ENCODE measurements at places on chromosomes 1 and 21.

- no peak for DNase-seq
Observed at GRCh38 chr1:207352554-207352953, 31.1 kb downstream of the CD55 start.

DNA sequence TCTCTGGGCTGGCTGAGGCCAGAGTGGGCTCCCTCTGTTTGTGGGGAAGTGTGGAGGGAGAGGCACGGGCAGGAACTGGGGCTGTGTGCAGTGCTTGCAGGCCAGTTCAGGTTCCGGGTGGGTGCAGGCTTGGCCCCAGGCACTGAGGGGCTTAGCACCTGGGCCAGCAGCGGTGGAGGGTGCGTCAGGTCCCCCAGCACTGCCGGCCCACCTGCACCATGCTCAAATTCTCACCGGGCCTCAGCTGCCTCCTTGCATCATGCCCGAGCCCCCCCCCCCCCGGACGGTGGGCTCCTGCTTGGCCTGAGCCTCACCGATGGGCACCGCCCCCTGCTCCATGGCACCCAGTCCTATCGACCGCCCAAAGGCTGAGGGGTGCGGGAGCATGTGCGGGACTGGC, 26.3 kb upstream of the FCGR2A start:
- no peak for DNase-seq

DNA sequence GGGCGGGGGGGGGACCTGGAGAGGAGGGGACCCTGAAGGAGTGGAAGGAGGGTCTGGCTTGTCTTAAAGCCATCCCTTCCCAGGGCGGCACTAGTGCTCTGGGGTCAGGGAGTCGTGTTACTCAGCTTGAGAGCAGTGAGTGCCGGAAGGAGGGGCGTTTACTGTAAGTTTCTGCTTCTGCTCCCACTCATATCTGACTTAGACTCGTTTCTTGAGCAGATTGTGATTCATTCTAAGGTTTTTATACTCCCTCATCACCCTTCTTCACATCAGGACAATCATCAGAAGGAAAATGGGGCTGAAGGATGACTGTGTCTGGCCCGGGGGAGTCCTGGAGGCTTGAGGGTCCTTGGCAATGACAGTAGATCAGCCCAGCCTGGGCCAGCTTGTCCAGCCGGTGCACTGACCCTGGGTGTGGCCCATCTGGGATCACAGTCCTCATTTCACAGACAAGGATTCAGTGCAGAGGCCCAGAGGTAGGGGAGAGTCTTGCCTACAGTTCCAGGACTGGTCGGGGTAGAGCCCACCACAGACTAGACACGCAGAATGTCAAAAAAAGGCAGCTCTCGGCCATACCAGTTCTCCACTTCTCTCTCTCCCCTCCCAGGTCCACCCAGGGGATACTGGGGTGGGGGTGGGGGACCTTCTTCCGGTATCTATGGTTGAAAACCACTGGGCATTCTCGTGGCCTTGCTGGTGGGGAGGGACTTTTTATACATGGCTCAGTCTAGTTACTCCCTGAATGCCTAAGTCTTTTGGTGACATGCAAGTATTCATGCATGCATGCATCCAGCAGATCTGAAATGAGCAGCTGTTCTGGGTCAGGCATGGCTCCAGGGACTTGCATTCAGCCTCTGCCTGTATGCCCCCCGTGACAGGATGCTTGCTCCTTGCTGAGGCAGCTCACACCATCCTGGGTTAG, 5.1 kb downstream of the TNFRSF8 start:
- DNase-seq: no peak

DNA sequence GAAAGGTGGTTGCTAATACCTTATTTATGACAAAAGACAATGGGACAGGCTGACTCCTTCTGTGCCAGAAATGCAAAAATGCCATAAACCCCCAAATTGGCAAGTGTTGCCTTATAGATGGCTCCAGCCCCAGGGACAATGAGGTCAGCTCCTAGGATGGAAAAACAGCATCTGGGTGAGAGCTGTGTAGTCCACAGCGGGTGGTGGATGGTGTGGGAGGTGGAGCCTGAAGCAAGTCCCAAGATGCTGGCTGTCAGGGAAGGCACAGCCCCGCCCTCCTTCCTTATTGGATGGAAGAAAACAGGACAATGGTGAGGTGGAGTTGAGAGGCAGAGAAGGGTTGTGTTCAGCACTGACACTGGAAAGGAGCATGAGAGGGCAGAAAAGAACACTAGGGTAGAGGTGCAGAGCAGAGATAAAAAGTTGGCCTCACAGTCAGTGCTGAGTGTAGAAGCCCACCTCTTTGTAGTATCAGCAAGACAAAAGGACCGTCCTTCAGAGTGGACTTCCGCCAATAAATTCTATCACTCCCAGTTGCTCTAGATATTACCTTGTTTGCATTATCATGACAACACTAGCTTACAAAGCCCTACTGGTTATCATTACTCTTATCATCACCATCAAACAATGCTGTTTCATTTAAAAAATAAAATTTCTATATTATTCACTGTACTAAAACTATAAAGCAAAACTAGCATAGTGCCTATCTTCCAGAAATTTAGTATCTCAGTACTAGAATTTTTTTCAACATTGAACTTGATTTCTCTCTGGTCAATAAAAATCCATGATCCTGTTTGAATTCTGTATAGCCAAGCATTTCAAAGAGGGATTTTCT, 3.7 kb upstream of the SDE2 start:
- DNase-seq: no peak

- DNase-seq: no peak
Observed at GRCh38 chr1:203130358-203130985, 2.9 kb downstream of the ADORA1 start.

GRCh38 chr1:32791881-32792280, 25.3 kb downstream of the YARS1 start:
- DNase-seq: no peak

GRCh38 chr21:34877485-34878128, 171.5 kb downstream of the RUNX1 start:
- no peak for DNase-seq

DNA sequence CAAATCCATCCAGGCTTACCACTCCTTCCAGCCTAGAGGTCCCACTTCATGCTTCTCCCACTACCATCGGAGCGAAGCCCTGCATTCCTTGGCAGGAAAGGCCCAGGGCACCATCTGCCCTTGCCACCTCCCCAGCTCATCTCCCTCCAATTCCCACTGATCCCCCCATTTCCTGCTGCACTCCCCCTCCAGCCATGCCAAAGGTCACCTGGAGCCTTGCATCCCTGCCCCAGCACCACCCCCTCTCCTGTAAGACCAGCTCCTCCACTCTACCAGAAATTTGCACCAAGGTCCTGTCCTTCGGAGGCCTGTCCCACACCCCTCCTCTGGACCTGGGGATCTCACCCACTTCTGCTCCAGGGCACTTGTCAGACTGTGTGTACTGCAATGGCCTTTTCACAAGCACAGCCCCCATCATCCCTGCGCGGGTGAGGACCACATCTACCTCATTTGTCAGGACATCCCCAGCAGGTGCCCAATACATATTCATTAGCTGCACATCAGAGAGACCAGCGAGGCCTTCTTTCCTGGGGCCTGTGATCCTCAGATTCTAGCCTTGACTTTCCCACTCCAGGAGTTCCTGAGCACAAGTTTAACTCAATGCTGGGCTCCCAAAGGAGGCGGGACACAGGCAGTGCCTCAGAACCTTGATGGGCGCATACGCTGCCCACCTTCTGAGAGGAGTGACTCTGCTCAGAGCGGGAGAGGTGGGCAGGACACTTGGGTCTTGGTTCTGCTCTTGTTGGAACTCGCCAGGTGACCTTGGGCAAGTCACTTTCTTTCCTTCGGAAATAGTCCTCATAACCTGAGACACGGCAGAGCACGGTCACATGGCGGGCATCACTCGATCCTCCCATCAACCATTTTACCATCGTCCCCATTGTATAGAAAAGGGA, 49.9 kb upstream of the EDN2 start:
- DNase-seq: no peak

DNA sequence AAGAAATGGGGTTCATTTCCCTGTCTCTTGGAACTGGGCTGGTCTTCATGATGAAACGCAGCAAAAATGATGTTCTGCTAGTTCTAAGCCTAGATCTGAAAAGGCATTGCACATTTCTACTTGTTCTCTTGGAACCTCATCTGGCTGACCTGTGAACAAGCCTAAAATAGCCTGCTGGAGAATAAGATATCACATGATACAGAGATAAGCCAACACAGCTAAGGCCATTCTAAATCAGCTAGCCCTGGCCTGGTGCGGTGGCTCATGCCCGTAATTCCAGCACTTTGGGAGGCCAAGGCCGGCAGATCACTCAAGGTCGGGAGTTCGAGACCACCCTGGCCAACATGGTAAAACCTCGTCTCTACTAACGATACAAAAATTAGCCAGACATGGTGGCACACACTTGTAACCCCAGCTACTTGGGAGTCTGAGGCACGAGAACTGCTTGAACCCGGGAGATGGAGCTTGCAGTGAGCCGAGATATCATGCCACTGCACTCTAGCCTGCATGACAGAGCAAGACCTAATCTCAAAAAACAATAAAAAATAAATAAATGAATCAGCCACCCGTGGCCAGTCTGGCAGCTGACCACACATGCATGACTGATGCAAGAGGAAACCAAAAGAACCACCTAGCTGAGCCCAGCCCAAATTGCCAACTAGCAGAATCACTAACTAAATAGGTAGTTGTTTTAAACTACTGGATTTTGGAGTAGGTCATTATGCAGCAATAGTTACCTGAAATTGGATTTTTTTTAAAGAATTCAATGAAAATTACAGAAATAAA, 18.0 kb downstream of the CD244 start:
- DNase-seq: peak; percentile 37

DNA sequence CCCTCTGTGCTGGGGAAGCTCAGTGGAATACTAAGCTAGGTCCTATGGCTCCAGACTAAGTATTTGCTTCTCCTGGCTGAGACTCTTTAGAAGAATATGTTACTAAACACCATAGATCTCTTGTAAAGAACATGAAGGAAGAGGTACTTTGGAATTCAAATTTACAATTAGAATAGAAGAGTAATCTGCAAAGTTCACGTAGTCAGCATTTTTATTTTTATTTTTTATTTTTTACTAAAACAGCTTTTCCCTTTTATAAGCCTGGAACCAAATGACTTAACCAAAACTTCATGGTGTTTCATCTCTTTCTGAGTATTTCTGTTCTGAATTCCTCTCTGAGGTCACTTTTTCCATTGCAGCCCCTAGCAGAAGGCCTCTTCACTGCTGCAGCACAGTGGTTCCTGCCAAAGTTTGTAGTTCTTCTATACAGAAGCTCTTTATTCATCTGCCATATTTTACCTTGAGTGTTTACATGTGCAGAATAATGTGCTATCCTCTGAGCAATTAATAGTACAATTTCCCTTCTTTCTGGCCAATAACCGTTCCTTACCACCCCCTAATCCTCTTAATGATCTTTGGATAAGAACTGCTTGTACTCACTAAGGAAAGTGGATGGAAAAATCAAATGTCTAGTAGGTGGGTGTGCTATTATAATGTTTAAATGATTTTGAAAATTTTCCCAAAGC, 27.2 kb downstream of the TSEN15 start:
- DNase-seq: no peak

DNA sequence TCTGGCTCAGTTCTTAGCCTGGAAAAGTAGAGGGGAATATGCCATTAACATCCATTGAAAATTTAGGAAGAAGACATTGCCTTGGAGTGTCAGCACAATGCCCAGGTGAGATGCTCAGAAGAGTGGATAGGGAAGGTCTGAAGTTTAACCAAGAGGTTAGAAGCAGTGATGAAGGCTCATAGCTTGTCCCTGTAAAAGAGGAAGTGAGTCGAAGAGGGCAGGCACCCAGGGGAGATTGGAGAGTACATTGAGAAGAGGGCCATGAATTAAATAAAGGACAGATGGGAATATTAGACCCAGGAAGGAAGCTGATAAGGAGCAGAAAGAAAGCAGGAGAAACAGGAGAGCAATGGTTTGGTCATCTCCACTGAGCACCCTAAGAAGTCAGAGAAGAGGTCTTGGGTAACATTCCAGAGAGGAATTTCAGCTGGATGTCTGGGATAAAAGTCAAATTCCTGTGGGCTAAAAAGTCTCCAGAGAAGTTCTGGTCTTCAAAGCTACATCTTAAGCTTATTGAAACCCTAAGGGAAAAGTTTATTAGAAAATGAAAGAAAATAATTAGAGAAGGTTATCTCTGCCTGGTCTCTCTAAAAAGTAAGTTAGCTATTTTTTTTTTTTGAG, 17.3 kb downstream of the C8B start:
- no peak for DNase-seq

DNA sequence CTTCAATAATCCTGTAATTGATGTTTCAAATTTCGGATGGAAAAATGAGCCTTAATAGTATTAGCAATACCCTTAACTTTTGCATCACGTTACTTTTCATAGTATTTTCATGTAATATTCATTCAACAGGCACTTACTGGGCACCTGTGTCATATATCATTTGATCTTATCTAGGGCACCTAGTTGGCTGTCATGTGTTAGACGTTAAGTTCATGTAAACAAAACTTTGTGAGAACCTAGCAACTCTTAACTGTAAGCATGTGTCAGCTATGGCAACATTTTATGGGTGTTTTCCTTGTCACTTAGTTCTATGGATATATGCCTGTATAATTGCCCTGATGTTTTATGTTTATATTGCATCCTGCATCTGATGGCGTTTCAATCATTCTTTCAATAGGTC, 777 bp downstream of the LAMC2 start:
- DNase-seq: no peak

- no peak for DNase-seq
Observed at GRCh38 chr1:61782771-61783170, 40.5 kb downstream of the PATJ start.

- DNase-seq: no peak
Observed at GRCh38 chr1:245290836-245291235, 136.1 kb downstream of the KIF26B start.

- no peak for DNase-seq
Observed at GRCh38 chr21:36236052-36236730, 79.6 kb downstream of the DOP1B start.

- no peak for DNase-seq
Observed at GRCh38 chr1:113904293-113904673, 316 bp downstream of the AP4B1 start.

GRCh38 chr1:205535096-205535495, 30.6 kb downstream of the CDK18 start:
- no peak for DNase-seq

DNA sequence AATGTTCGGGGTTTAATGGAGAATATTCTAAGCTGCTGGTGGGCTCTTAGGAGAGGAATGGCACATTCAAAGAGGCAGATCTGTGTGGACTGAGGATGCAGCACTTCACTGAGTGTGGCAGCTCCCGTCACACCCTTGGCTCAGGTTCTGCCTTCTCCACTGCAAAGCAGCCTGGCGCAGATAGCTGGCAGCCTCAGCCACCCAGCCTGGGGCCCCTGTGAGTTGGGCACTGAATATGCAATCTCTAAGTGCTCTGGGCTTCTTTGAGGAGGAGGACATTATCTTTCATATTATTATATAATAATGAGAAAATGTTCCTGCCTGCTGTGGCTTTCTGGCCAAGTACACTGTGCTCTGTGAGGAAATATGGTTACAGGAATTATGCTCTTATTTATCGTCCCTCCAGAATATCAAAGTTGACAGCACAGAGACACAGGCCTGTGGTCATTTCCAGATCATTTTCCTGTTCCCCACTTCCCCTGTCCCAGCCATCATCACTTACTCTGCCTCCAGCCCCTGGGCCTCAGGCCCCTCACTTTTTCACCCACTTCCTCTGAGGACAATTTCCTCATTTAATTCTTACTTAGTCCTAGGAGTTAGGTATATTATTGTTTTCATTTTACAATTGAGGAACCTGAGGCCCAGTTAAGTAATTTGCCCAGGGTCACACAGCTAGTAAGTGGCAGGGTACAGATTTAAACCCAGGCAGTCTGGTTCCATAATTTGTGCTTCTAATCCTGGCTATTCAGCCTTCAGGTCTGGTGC, 53.6 kb downstream of the MAB21L3 start:
- DNase-seq: no peak
